ENCODE measurements at places on chromosomes 4 and X.
A peak's percentile ranks its signal among the peaks of the same experiment; 100 is the strongest.

GRCh38 chr4:101104312-101105052 is 242.8 kb downstream of the PPP3CA start:
- no peak for DNase-seq

DNA sequence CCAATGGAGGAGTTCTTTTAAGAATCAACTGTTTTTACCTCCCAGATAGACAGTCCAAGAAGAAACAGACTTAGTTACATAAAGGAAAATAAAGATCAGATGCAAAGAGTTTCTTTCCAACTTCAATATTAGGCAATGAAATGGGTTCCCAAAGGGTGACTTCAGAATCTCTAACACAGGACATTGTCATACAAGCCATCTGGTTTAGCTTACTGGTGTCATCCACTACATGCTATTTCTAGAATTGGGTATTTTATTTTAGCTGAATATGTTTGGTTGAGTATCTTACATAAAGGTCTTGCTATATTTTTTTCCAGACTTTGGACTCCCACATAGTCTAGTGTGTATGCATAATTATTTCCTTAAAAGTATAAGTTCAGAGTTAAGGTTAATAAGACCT is 162.1 kb upstream of the SLC7A11 start:
- DNase-seq = no peak

DNA sequence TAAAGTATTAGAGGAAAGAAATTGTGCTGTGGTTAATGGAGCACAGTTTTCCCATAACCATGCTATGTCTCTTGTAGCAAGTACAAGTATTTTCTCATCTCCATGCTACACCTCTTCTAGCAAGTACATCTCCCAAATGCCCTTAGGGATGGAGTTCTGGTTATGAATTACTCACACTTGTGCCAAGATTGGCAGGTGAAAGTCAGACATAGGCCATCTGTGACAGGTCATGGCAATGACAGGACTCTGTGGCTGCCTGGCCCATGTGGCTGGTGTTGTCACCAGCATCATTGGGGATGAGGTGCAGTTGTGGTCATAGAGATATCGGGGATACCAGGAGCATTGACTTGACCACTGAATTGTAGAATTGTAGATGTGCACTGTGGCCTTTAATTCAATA is 310.2 kb downstream of the FAT4 start:
- no peak for DNase-seq

- no peak for DNase-seq
Observed at GRCh38 chr4:161704040-161704439, 459.8 kb downstream of the FSTL5 start.

DNA sequence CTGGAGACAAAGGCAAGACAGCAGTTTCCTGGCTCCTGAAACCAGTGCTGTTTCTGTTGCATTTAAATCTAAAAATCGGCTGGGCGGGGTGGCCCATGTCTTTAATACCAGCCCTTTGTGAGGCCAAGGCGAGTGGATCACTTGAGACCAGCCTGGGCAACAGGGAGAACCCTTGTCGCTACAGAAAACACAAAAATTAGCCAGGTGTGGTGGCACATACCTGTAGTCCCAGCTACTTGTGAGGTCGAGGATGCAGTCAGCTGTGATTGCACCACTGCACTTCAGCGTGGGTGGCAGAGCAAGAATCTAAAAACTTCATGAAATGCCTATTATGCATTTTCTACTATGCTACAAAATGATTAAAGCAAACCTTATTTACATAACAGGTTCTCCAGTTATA is 205.4 kb upstream of the ITM2A start:
- no peak for DNase-seq

DNA sequence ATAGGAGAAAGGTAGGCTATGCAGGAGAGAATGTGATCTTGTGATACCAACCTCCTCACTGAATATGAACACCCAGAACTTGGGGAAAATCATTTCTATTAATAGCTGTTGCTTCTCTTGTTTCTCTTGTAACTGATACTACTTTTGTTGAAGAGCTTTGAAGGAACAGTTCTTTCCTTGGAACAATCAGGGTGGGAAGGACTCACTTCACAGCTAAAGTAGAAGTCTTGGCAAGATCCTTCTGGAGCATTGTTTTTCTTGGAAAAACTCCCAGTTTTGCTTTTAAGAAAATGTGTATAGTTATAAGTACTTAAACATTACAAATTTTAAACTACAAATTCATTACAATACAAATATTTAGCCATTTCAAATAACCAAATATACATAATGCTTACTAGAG is 19.1 kb upstream of the XK start:
- no peak for DNase-seq

DNA sequence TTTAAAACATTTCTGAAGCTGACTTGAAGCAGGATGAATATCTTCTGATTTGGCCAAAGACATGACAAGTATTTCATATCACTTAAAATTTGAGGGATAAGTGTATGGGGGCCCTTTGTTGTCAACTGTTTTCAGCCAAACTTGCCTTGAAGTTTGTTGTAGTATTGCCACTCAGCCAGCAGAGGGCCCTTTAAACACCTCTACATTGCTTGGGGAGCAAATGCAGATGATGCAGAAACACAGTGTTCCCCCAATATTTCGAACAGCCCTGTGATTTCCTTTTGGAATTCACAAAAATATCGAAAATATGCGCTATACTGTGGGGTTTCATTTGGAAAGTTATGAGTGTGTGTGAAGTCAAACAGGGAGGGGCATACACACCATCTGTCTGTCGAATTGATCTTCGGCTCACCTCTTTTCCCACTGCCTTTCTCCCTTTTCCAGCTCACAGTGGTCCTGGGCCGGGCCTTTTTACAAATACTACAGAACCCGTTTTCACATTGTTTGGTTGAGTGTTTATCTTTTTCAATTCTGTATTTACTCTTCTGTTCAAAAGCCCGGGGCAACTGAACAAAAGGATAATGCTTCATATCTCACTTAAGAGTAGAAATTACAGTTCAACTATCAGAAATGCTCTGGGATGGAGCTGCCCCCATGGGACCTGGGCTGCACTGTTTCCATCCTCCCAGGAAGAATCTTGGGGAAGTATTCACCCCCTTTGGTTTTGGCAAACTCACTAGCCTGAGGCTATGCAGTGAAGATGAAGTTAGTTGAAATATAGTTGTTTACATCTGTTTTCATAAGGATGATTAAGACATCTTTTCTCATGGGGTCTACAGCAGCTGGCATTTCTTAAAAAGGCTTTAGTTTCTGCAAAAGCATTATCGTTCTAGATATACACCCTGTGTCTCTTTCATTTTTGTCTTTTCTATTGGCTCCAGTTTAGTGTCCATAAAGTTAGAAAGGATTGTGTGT is 137.6 kb downstream of the EGF start:
- peak; percentile 7 for DNase-seq

DNA sequence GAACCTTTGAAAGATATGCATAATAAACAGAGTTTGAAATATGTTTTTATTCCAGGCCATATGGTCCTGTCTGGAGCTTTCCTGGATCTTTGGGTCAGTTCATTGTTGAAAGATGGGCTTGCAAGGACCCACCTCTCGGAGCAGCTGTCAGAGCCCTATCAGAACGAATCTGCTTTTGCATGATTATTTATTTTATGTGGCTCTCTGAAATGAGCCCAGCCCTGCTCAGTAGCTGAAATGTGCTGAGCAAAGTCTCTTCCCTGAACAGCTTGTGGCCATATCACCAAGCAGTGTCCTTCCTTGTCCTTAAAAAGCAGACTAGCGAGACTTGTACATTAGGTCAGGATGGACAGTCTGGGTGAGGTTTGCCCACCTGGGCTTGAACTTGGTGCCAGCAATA is 110.8 kb downstream of the GBA3 start:
- DNase-seq = no peak

Measured in stimulated activated CD8-positive, alpha-beta memory T cell treated with anti-CD3 and anti-CD28 coated beads, Interleukin-15, amount 100 ng/mL, for 48 hours (primary cell).